Activated CD4-positive, CD25-positive, alpha-beta regulatory T cell treated with anti-CD3 and anti-CD28 coated beads, Interleukin-2, amount 50 U/mL, for 72 hours (primary cell): ENCODE measurements at places on chromosomes 11 and 22.

GRCh38 chr11:20668844-20669819 lies at the start of gene NELL1:
Gene NELL1 (plus strand): TSS chr11:20669586.
- no peak for DNase-seq

- no peak for DNase-seq
Measured at GRCh38 chr22:29625090-29625825, 21.8 kb downstream of the NF2 start.

GRCh38 chr11:70944141-70944540 lies 308.2 kb downstream of the SHANK2 start:
- no peak for DNase-seq

- DNase-seq: no peak
Measured at GRCh38 chr11:99687320-99687719, 666.6 kb downstream of the CNTN5 start.

DNA sequence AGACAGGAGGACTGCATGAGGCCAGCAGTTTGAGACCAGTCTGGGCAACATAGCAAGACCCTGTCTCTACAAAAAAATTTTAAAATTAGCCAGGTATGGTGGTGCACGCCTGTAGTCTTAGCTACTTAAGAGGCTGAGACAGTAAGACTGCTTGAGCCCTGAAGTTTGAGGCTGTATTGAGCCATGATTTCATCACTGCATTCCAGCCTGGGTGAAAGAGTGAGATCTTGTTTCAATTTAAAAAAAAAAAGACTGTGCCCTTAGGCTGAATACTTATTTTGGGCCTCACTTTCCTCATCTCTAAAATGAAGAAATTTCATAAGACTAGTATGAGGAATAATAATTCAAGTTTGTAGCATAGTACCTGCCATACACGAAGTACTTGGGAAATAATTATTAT lies 6.9 kb downstream of the AQP11 start:
- no peak for DNase-seq

GRCh38 chr11:85062659-85063058 lies 564.5 kb downstream of the DLG2 start:
- no peak for DNase-seq

GRCh38 chr11:7442588-7443215 lies 42.6 kb upstream of the OLFML1 start:
- DNase-seq: peak; percentile 76

DNA sequence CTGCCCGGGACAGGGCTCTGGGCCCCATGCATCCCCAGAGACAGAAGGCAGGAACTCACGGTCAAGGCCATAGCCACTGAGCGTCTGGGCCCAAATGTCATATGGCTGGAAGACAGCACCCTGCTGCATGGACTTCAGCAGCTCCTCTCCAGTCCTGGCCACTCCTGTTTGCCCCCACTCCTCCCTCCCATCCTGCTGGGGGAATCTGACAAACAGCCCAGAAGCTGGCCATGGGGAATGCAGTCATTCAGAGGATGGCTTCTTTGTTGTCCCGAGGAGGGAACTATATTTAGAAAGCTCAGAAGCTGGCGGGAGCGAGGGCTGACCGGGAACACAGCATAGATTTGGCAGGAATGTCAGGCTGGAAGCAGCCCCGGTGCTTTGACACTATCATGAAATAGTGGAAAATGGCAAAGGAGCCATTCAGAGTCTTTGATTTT lies 35.0 kb downstream of the DKK3 start:
- DNase-seq: no peak

DNA sequence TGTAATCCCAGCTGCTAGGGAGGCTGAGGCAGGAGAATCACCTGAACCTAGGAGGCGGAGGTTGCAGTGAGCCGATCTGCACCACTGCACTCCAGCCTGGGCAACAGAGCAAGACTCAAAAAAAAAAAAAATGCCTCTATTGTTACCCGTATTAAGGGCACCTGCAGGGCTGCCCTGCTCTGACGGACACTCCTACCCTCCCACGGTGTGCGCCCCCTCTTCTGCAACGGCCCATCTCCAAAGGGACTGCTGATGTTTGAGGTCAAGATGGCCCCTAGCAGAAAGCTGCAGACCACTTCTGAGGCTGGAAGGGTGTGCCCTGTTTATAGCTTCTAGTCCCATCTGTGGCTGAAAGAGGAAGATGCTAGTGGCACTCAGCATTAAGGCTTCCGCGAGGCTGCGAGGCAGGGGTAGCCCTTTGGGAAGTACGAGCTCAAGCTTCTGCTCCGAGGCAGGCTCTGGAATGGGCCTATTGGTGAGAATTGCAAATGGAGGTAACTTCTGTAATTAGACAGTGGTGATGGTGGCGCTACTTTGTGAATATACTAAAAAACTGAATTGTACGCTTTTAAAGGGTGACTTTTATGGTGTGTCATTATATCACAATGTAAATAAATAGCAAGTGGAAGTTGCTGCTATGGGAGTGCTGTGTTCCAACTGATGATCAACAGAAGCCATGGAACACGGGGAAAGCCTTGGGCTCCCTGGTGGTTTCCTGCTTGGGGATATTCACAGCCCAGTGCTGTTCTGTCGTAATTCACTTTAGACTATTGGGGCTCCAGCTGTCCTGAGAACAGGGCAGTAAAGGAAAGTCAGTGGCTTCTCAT lies 24.3 kb downstream of the ARFGAP2 start:
- no peak for DNase-seq

DNA sequence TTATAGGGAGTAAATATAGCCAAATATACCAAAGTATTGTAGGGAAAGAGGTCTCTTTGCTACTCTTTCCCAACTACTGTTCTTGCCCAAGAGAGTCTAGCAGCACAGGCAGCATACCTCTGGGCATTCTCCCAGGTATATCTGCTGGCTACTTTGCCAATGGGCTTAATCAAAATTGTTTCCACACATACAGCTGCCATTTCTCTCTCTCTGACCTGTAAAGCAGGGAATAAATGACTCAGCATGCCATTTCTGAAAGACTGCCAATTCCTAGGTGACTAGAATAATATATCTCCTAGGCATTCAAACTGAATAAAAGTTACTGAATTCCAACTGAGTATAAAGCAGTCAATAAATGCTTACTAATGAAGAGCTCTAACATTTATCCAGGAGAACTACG lies 44.6 kb downstream of the RDX start:
- DNase-seq: no peak

DNA sequence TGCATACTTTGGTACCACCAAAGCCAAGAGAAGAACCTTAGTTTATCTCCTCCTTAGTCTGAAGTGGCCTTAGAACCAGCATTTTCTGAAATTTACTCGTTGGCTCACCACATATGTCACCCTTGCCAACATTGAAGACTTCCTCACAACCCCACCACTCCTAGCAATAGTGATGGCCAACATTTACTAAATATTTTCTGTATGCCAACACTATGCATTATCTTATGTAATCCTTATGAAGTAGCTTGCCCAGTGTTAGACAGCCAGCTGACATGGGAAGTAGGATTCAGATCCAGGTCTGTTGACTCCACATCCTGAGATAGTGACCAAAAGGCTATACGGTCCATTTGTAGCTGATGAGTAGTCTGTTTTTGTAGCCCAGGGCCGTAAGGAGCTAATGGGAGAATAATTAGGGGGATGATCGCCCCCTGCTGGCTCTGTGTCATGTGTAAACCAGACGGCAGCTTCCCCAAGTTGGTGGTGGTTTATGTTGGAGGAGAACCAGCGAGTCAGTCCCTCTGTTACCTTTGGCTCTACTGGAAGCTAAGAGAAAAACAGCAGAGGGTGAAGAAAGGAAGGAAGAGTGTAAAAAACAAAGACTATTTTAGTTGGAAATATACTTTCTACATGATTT lies 120.5 kb upstream of the RASSF10 start:
- peak; percentile 57 for DNase-seq

DNA sequence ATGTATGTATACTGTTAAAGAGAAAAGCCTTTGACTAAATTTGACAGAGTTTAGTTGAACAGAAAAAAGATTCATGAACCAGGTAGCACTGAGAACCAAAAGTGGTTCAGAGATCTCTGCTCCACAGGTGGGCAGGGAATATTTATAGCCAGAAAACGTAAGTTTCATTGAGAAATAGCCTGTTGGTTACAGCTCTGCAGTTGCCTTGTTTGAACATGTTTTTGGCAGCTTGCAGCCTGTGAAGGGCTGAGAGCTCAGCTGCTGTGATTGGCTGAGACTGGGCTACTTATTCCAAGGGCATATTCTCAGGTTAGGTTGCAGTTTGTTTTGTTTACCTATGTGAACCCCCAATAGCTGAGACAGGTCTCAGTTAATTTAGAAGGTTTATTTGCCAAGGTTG lies 13.5 kb upstream of the ZNF74 start:
- DNase-seq: no peak

- DNase-seq: no peak
Measured at GRCh38 chr11:77212314-77213007, 84.4 kb downstream of the MYO7A start.

DNA sequence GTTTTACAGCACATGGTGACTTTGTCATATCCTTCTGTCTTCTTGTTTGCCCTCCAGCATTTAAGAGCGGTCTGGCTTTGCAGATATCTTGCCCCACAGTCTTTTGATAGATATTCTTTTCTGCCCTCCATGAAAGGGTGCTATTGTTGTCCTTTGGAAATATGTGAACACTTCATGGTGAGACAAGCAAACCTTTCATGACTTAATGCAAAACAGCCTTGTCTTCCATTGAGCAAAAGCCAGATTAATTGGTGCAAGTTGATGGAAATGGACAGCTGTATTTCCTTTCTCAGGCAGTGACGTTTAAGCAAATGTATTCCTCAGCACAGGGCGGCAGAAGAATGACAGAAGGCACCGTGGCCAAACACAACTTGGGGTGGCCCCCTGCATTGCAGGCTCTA lies 4.4 kb downstream of the DCPS start:
- no peak for DNase-seq

GRCh38 chr11:68775951-68776388 lies 24.6 kb upstream of the TESMIN start:
- no peak for DNase-seq

DNA sequence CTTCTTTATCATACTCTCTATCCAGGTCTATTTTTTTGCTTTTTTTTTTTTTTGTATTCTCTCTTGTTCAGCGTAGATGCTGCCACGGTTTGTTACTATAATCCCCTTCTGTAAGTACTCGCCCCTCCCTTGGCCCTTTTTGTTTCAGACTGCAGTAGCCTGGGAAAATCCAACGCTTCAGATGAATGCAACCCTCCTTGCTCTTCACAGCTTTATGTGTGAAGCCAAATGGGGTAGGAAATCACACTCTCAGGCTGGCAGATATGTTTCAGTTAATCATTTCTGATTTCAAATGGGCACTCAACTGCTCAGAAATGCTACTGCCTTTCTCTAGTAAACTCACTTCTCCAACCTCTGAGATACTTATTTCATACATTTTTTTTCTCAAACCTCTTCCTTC lies 149.1 kb downstream of the LARGE1 start:
- no peak for DNase-seq

- no peak for DNase-seq
Measured at GRCh38 chr11:107413352-107413751, 44.3 kb downstream of the CWF19L2 start.

- no peak for DNase-seq
Measured at GRCh38 chr11:77449060-77449521, 24.8 kb downstream of the PAK1 start.

- DNase-seq: no peak
Measured at GRCh38 chr22:26496456-26496855, 12.8 kb downstream of the SRRD start.

- DNase-seq: no peak
Measured at GRCh38 chr22:50438305-50439275, 36.2 kb downstream of the SBF1 start.

DNA sequence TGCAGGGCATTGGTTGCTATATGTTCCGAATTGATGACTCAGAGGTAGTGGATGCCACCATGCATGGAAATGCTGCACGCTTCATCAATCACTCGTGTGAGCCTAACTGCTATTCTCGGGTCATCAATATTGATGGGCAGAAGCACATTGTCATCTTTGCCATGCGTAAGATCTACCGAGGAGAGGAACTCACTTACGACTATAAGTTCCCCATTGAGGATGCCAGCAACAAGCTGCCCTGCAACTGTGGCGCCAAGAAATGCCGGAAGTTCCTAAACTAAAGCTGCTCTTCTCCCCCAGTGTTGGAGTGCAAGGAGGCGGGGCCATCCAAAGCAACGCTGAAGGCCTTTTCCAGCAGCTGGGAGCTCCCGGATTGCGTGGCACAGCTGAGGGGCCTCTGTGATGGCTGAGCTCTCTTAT lies 5.4 kb upstream of the TTC36 start:
- DNase-seq: no peak

DNA sequence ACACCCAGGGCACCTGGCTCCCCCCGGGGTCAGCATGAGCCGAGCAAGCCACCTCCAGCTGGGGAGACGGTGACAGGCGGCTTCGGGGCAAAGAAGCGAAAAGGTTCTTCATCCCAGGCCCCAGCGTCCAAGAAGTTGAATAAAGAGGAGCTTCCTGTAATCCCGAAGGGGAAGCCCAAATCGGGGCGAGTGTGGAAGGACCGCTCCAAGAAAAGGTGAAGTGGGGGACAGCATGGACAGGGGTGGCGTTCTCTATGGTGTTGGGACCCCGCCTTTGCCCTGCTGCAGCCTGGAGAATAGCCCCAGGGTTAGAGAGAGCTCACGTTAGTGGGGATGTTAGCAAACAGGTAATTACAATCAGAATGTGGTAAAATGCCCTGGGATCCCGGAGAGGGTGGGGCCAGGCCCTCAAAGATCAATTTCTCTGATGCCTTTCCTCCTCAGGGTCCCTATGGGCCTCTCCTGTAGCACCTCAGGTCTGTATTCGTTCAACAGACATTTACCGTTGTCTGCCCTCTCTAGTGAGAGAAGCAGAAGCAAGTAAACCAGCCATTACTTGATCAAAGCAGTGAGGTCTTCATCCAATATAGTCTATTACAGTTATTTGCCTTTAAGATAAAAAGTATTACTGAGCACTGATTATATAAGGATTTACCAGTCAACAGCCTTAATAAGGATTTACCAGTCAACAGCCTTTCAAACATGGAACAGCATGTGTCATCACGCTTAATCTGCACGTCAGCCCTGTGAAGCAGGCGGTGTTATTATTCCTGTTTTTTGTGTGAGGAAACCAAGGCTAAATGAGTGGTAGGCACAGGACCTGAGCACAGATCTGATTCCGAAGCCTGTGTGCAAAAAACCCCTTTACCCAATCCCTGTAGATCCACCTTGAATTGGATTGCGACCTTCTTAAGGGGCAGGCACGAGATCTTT lies 1.0 kb downstream of the CCDC86 start:
- no peak for DNase-seq

- DNase-seq: no peak
Measured at GRCh38 chr22:37343348-37343747, 61.0 kb downstream of the CYTH4 start.

DNA sequence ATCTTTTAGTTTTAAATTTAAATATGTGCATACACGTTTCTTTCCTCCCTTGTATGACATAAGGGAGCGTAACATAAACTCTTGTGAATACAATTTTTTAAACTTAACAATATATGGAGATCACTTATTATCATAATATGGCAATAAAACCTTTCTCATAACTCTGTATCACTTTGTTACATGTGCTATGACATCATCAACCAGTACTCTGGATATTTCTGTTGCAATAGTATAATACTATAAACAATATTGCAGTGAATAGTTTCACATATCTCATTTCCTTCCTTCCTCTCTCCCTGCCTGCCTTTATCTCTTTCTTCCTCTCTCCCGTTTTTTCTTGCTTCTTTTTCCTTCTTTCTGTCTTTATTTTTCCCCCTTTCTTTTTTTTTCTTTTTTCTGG lies 1278.0 kb upstream of the CNTN5 start:
- DNase-seq: no peak

- no peak for DNase-seq
Measured at GRCh38 chr11:112478806-112479205, 218.1 kb upstream of the PLET1 start.

- no peak for DNase-seq
Measured at GRCh38 chr11:27281740-27282590, 81.0 kb downstream of the CCDC34 start.
